GM23338 (cell line): ENCODE measurements at places on chromosomes 4 and X.
A peak's percentile ranks its signal among the peaks of the same experiment; 100 is the strongest.

DNA sequence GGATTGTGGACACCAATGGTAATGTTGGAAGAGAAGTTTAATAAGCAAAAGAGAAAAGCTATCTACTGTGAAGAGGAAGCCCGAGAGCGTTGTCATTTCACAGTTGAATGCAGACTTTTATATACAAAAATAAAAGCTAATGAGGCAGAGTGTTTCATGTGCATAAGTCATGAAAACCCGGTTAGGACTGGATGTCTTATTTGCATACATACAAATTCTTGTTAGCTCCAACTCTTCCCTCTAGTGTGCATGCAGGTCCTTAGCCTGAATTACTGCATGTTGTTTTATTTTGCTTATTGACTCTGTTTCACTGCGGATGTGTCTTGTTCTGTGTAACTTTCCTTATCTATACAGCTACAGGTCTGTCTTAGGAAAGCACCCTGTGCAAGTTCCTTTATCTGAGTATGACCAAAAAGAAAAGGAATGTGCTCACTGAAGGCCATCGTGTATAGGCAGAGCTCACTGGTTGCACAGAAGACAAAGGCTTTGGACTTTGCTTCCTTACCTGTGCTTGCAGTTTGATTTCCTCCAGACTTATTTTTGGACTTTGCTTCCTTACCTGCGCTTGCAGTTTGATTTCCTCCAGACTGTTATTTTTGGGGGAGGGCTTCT lies 25.1 kb upstream of the UGT2B11 start:
- no peak for DNase-seq

GRCh38 chr4:119517361-119518229 lies 111.0 kb downstream of the PDE5A start:
- DNase-seq = no peak

- DNase-seq = no peak
Measured at GRCh38 chr4:61246034-61246433, 45.9 kb downstream of the ADGRL3 start.

GRCh38 chr4:54063229-54063628 lies 1.2 kb downstream of the CHIC2 start:
- no peak for DNase-seq

DNA sequence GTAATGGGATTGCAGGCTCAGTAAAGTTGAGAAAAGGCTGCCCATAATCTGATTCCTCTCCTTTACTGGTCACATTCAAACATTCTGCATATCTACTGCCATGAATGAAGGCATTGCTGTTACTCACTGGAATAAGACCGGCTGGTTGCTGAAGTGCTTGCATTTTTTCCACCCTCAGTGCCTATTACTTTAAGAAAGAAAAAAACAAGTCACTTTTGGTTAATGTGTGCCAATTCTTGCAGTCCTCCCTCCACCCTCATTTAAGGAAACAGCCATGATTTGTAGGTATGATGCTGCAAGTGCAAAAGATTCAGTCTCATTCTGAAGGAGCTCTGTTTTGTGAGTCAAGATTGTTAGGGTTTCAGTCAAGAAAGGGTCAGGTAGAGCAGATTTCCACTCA lies 94.9 kb downstream of the EMCN start:
- no peak for DNase-seq

- peak; percentile 27 for DNase-seq
Measured at GRCh38 chr4:110289601-110290100, 91.2 kb upstream of the ELOVL6 start.

- DNase-seq = no peak
Measured at GRCh38 chrX:94114362-94114761, 440.4 kb downstream of the FAM133A start.

- no peak for DNase-seq
Measured at GRCh38 chr4:124468360-124468759, 244.2 kb downstream of the ANKRD50 start.

DNA sequence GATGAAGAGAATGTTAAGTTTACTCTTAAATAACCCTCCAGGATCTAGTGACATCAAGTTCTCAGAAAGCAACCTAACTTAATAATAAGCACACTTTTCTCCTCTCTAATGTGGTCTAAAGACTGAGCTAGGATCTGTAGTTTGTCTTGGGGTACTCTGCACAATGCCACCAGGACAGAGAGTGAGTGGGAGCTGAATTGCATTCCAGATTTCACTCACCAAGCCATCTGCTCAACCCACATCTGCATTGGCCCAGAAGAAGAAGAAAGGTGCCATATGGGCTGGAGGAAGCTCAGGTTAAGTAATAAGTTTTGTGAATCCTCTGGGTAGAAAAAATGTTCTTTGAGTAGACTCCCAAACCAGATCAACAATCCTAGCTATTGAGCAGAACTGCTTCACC lies 384.6 kb downstream of the PPP3CA start:
- no peak for DNase-seq

DNA sequence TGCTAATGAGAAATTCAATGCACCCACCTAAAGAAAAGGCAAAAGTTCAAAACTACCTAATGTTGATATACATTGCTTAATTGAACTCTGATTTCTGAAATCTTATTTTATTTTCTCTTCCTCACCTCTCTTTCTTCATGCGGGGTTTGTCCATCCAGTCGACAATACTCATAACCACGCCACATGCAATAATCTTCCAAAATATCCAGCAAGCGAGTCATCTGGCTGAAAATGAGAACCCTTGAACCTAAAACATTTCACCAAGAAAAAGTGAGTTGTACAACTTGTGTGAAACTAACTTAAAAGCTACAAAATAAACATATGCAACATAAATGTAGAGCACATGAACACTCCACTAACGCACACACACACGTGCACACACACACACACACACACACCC lies 26.7 kb downstream of the SMARCA1 start:
- no peak for DNase-seq

DNA sequence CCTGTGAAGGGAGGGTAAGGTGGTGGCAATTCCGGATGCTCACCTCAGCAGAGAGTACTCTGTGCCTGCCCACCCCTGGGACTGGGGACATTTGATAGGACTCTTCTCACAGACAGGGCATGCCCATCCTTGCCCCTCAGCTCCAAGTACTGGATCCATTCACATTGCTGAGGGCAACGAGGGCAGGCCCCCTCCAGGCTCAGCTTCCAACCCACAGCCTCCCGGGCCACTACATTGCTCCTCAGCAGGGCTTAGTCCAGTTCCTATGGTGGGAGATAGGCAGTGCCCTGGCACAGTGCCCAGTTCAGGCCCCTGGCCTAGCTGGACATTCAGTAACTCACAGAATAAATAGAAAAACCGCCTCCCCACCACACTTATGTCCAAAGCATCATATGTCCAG lies 15.1 kb upstream of the VSIG4 start:
- DNase-seq = no peak

DNA sequence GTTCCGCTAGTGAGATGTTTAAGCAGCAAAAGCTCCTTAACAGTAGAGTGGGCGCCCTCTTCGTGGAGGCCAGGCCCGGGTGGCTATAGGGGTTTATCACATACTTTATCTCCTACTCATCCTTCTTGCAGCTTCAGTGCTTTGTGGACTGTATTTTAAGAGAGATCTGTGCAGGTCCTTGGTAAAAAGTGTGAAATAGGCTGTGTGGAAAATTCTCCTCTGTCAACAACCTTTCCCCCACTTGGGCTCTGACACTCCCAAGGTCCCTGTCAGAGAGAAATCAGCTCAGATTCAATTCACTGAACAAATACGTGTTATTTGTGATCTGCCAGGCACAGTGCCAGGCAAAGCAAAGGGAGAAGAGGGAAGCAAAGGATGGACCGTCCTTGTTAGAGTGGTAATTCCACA lies 214.3 kb upstream of the PPARGC1A start:
- no peak for DNase-seq

DNA sequence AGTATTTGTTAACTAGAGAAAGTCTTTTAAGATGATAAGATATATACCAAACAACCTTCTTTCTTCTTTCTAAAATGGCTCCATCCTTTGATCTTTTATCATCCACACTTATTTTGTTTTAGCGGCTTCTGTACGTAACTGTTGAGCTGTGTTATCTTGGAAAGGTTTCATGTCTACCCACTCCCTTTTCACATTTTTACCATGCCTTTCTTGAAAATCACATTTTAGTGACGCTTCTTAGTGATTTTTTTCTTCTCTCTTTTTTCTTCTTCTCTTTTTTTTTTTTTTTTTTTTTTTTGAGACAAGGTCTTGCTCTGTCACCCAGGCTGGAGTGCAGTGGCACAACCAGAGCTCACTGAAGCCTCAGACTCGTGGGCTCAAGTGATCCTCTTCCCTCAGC lies 135.1 kb downstream of the CHIC2 start:
- DNase-seq = no peak

DNA sequence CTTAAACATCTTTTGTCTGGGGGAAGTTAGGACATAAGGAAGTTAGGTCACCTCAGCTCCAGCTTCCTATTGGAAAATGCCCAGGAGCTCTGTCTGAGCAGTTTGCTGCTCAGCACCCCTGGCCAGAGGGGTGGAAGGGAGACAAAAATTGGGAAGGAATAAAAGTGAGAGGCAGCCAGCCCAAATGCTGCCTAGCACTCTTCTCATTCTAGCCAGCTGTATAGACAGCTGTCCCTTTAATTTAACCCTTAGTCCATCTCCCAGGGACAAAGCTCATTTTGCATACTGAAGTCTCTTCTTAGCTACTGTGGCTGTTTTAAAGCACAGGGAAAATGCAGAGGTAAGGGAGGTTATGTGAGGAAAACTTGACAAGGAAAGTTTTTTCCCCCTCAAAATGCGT lies 89.5 kb upstream of the CITED1 start:
- no peak for DNase-seq

DNA sequence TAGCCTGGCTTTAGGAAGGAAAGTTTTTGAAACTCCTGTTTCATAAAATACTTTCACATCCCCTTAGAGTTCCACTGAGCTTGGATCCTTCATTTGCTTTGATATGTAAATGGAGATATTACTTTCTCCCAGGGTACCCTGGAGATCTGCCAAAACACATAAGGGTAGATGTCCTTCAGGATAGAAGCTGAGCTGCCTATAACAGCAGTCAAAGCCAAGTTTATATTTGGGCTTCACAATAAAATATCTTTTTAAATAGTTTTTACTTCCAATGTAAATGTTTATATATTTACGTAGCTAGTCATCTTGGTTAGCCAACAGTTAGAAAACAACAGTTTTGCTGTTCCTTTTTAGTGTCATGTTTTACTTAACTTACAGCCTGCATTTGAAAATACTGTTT lies 742.3 kb upstream of the POU3F4 start:
- no peak for DNase-seq

DNA sequence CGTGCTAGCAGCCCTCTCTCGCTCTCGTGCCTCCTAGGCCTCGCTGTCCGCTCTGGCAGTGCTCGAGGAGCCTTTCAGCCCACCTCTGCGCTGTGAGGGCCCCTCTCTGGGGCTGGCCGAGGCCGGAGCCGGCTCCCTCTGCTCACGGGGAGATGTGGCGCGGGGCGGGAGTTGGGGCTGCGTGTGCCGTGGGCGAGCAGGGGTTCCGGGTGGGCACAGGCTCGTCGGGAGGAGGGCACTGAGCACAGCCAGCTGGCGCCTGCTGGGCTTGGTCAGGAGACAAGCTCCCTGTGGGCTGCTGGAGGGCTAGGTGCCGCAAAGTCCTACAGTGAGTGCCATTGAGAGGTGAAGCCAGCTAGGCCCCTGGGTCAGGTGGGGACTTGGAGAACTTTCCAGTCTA lies 994.5 kb downstream of the C4orf33 start:
- no peak for DNase-seq

GRCh38 chr4:110704748-110705439 lies 82.0 kb upstream of the PITX2 start:
- DNase-seq = no peak

DNA sequence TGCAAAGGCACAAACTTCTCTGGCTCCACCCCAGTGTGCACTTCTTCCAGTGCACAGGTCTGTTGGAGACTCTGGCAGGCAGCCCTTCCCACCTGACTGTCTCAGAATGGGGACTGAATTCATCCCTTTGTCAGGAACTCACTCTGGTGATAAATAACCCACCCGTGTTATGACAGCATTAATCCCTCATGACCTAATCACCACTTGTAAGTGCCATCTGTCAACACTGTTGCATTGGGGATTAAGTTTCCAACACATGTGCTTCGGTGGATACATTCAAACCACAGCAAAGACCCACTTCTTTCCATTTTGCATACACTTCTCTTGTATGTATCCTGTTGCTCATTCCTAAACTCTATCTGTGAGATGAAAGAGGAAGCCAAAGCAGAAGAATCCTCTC lies 1002.9 kb upstream of the IGFBP7 start:
- no peak for DNase-seq

- no peak for DNase-seq
Measured at GRCh38 chrX:135009838-135010237, 12.5 kb downstream of the RTL8B start.

DNA sequence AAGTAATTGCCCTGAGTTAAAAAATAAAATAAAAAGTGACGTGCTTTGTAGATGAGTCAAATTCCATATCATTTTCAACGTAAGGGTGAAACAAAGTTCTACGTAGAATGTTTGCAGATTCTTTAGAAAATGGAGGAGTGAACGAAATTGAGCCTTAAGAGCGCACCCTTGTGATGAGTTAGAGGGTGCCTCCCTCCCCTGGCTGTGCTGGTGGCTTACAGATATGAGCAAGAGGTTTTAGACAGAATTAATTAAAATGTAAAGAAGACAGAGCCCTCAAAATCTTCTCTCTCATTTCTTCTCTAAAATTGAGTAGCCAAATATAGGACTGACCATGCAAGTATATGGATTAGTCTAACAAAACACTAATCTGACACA lies 30.2 kb upstream of the LGI2 start:
- DNase-seq = no peak

DNA sequence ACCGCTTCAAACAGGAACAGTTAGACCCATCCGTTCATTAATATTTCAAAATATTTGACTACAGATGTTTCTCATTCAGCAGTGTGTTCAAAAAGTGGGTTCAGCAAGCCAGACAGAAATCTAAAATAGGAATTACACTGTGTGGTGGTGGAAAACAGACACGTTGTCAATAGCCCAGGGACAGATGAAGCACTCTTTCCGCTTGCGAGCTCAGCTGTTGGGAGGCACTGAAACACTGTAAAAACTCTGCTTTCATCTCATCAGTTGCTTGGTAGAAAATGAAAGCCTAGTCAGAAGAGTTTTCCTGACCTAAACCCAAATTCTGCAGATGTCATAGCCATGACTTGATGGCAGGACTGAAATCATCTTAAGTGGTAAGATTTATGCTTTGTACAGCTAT lies 38.5 kb downstream of the LRP2BP start:
- no peak for DNase-seq

DNA sequence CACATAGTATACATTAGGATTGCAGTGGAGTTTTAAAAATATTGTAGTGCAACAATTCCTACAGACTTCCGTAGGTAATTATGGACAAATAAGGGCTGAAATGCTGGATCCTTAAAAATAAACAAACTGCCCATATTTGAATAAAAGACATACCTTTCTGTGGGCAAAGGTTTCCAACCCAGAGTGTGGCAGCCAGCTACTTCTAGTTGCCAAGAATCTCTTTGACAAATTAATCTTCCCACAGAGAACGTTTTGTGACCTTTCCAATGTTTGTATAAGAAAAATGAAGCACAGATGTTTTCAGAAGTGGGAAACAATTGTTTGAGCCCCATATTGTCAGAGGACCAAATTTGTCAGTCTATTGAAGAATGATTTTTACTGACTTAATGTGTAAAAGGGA lies 21.1 kb downstream of the GRPR start:
- no peak for DNase-seq

GRCh38 chr4:72558655-72559054 lies 10.4 kb downstream of the ADAMTS3 start:
- no peak for DNase-seq
